ENCODE measurements at places on chromosomes 4 and X. TPM values are rescaled to one million over a fixed set of nuclear protein-coding genes. Genes with fewer than 3 reads are reported as not detected.

The GATA1 gene
- 0.35 TPM for total RNA-seq

GRCh38 chrX:47840111-47840510, 3.4 kb downstream of the ZNF81 start:
- DNase-seq = no peak
- no peak overlapping the region for H3K27ac ChIP-seq
- H3K27me3 ChIP-seq = no peaks in the 10 kb centered on the region
- no peak overlapping the region for H3K4me3 ChIP-seq
- no peaks in the 10 kb centered on the region for H3K4me1 ChIP-seq

- H3K4me1 ChIP-seq = no peaks in the 10 kb centered on the region
- DNase-seq = no peak
- no peak overlapping the region for H3K27ac ChIP-seq
- peaks cover 1% of the 10 kb centered on the region for H3K27me3 ChIP-seq
- H3K36me3 ChIP-seq = no peaks in the 10 kb centered on the region
Measured at GRCh38 chrX:123081776-123082175, 102.3 kb upstream of the GRIA3 start.

GRCh38 chr4:176270669-176271068, 1.6 kb upstream of the ASB5 start:
- no peak overlapping the region for H3K27ac ChIP-seq
- H3K27me3 ChIP-seq = no peaks in the 10 kb centered on the region
- no peak for DNase-seq

GRCh38 chr4:183445097-183445428, 627 bp downstream of the CDKN2AIP start:
- H3K36me3 ChIP-seq = no peaks in the 10 kb centered on the region
- peak overlapping the region; percentile 81 for H3K4me3 ChIP-seq
- H3K27me3 ChIP-seq = no peaks in the 10 kb centered on the region
- peak overlapping the region; percentile 94 for H3K27ac ChIP-seq
- no peak for DNase-seq
- peaks cover 6% of the 10 kb centered on the region for H3K4me1 ChIP-seq

GRCh38 chr4:117010671-117011070, 74.7 kb downstream of the TRAM1L1 start:
- H3K4me3 ChIP-seq = no peak overlapping the region
- H3K4me1 ChIP-seq = no peaks in the 10 kb centered on the region
- DNase-seq = no peak
- no peak overlapping the region for H3K27ac ChIP-seq
